Stimulated activated CD4-positive, alpha-beta T cell treated with anti-CD3 and anti-CD28 coated beads, Interleukin-2, amount 100 ng/mL, for 48 hours (primary cell): ENCODE measurements at places on chromosomes 11 and 22.

- DNase-seq, result no peak
Observed at GRCh38 chr22:31448382-31448781, 41.3 kb downstream of the EIF4ENIF1 start.

DNA sequence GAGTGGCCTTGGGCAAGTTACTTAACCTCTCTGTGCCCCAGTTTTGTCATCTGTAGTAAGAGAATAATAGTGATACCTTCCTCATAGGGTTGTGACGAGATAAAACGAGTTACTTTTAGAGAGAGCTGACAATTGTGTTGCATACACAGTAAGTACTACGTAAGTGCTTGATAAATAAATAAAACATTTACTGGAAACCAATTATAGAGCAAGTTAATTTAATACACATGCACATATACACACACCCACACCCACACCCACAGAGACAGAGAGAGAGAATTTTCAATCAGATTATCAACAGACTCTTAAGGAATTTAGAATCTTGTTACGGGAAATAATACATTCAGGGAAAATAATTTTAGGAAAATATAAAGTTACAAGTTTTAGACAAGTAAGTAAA, 1045.8 kb upstream of the TENM4 start:
- DNase-seq, result no peak

- DNase-seq, result no peak
Observed at GRCh38 chr11:95608093-95608492, 181.5 kb downstream of the FAM76B start.

DNA sequence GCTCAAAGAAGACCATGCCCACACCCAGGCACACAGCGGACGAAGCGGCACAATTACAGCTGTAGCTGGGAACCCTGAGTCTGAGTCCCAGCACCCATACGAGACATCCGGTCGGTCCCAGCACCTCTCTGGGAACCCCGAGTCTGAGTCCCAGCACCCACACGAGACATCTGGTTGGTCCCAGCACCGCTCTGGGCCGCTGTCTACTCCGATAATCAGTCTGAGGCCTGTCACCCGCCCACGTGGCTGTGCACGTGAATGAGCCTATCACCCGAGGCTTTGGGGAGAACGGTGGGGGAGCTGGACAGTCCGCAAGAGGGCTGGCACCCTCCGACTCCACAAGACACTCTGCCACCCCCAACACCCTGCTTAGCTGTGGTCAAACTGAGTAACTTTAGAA, 6.2 kb downstream of the TTLL8 start:
- no peak for DNase-seq

GRCh38 chr11:75855206-75855605, 40.2 kb downstream of the UVRAG start:
- no peak for DNase-seq

DNA sequence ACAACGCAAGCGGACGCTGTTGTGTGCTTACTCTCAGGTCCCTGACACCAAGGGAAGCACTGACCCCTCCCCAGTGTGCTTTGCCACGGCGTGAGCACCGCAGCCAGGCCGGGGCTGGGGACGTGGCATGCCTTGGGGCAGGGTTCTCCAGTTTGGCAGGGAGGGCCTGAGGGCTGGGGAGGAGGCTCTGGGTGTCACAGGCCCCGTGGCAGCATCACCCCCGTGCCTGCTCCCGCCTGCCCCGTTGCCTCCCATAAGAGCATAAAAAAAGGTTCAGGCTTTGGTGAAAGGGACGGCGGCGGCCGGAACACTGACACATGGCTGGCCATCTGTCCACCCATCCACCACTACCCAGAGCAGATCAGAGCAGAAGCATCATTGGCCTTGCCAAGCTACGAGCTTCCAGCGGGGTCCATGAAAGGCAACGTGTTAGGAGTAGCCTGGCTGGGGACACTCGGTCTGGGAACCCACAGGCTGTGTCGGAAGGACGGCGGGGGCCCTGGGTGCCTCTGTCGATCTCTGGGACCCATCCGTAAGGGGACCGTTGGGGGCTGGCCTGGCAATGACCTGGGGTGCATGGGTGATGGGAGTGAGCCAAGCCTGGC, 183.0 kb downstream of the IGLL1 start:
- no peak for DNase-seq
